ENCODE measurements at places on chromosomes 13 and 19.

DNA sequence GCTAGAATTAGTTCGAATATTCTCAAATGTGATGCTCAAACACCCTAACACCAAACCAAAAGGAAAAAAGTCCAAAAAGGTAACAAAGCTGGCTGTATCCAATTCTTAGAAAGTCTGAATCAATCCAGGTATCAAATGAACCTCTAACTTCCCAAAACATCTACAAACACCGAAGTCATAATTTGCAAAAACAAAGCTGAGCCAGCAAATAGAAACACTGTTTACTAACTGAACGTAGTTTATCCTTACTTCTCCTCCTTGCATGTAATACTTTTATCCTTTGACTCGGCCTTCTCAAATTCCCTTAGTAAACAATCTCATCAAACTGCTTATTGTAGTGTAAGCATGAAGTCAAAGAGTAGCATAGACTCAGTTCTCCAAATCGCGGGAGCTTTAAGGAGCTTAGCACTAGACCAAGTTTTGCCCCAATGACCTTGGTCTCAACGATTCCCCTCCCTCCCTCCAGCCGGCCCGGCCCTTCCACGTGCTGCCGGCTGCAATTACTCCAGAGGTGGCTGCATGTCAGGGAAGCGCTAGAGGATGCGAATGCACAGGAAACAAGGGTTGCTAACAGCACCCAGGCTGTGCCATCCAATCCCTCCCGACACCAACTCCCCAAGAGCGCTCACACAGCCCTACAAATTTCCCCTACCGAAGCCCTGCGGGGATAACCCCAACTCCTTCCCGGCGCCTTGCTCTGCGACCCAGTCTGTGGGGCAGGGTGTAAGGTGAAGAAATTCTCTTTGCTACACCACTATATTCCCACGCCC is 693 bp downstream of the XPO4 start:
- no peak for DNase-seq

- DNase-seq, result peak; percentile 28
These were observed 18.7 kb upstream of the SIAH3 start for GRCh38 chr13:45870232-45870631.

GRCh38 chr19:7636317-7636690 is 606 bp upstream of the STXBP2 start:
- DNase-seq, result no peak

DNA sequence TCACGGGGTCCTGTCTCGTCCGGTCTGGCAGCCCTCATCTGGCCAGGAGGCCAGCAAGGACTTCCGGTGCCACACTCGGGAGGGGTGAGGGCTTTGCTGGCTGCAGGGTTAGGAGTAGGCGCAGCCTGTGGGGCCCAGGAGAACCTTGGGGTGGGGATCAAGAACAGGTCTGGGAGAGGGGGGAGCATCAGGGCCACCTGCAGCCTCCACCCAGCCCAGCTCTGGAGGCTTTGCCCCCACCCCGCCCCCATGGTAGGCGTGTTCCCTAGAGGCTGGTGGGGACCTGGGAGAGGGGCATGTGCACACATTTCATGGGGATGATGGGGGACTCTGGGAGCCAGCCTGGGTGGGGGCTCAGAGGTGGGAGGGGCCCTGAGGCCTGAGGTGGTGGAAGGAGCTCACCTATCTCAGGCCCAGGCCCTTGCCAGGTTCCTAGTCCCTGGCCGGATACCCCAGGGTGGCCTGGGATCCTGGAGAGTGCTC is 23.3 kb downstream of the WTIP start:
- no peak for DNase-seq

DNA sequence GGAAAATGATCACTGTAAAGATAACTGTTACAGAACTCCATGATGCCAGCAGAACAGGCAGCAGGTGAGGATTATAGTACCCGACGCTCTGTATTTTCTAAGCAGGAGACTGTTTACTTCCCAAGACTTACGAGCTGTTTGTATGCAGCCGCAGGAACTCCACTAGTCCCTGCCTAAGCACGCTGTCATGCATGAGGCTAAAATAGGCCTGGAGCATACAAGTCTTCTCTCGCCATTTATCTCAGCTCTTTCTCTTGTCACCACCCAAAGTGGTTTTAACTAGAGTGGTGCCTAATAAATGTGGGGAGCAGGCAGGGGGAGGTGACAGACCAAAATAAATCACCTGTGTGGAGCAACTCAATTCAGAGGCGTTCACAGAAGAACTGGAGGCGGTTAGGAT is 175.8 kb downstream of the TDRD3 start:
- DNase-seq, result no peak

GRCh38 chr13:100666124-100666523 is 8.5 kb downstream of the TMTC4 start:
- DNase-seq, result no peak

DNA sequence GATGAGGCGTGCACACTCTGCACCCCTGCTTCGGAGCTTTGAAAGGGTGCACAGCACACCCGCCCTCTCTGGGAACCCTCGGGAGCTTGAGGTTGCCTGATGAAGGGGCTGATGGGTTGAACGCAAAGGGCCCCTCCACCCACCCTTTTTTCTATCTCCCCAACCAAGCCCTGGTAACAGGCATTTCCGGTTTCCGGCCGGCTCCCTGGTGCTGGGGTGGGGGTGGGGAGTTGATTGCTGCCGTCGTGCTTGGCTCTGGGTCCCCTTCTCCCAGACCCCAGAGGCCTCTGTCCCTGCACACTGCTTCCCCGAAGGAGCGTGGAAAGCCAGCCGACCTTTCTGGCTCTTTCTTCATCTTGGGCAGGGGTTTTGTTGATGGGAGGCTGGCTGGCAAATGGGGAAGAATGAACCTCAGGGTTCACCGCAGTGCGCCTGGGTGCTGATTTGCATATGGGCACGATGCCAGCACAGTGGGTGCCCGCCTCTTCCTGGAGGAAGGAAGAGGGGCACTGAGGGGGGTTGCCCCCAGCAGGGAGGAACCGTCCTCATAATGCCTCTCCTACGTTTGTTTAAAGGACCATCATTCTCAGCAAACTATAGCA is 29.1 kb downstream of the VAV1 start:
- DNase-seq, result peak; percentile 90

GRCh38 chr13:45180713-45181601 is 19.9 kb downstream of the KCTD4 start:
- no peak for DNase-seq

DNA sequence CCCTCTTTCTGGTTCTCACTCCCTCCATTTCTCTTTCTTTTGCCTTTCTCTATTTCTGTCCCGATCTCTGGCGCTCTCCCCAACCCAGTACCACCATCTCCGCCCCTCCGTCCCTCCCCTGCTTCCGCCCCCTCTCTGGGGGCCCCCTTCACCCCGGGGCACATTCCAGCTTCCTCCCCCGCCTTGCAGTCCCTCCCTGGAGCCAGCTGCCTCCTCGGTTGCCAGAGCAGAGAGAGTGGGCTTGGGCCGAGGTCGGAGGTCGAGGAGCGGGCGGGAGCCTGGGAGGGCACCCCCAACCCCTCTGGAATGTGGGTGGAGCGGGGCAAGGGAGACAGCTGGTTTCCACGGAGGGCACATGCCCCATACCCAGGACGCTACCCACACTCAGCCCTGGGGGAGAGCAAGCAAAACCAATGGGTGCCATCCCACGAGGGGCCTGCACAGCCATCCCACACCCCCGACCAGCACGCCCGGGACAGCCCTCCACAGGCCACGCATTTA is 6.5 kb upstream of the CIRBP start:
- DNase-seq, result no peak

DNA sequence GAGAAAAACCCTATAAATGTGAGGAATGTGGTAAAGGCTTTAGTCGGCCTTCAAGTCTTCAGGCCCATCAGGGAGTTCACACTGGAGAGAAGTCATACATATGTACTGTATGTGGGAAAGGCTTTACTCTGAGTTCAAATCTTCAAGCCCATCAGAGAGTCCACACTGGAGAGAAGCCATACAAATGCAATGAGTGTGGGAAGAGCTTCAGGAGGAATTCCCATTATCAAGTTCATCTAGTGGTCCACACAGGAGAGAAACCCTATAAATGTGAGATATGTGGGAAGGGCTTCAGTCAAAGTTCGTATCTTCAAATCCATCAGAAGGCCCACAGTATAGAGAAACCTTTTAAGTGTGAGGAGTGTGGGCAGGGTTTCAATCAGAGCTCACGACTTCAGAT is 11.7 kb downstream of the ZNF226 start:
- no peak for DNase-seq

GRCh38 chr19:4139614-4140236 is 13.7 kb upstream of the CREB3L3 start:
- peak; percentile 93 for DNase-seq

GRCh38 chr13:27026396-27026795 is 145.2 kb downstream of the USP12 start:
- no peak for DNase-seq

GRCh38 chr19:12842511-12842910 is 4.2 kb downstream of the MAST1 start:
- DNase-seq, result no peak

DNA sequence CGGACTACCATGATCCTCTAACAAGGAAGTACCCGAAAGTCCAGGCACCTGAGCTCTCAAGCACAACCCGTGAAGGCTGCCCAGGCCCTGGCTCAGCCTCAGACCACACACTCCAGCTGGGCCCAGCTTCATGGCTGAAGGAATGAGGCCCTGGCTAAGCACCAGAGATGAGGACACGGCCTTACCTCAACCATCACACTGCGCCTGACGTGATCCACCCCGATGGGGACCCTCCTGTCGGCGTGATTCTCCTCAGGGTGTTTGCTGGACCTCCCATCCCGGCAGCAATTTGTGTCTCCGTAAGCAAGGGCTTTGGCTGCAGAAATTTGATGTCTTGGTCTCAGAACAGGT is 56.5 kb downstream of the F2RL3 start:
- no peak for DNase-seq

- no peak for DNase-seq
These were observed 278.4 kb upstream of the DACH1 start for GRCh38 chr13:72145383-72145782.

DNA sequence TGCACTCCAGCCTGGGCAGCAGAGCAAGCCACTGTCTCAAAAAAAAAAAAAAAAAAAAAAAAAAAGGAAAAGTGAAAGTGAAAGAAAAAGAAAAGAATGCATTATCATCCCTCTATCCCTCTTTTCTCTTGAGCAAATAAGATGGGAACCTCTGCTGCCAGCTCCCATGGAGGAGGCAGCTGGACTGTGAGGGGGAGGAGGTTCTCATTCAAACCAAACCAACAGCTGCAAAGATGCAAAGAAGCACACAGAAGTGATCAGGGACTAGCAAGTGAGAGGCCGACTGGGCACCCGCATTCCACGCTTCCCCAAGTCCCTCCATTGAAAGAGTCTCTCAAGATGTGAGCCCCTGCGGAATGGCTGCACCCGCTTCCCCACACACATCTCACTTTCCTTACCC is 63.5 kb downstream of the TSHZ3 start:
- no peak for DNase-seq

DNA sequence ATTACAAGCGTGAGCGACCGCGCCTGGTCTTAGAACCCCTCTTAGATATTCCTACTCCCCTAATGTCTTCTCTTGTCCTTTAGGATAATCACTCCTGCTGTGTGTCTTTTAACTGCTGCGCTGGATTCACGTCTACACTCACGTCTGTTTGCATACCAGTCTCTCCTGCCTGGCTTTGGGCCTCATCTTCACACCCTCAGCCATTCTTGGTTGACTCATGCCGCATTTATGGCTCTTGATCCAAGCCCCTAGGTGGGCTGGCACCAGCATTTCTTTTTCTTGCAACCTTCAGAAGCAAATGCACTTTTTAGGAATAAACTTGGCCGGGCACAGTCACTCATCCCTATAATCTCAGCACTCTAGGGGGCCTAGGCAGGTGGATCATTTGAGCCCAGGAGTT is 22.7 kb downstream of the MYO9B start:
- DNase-seq, result no peak

GRCh38 chr13:95381212-95381527 is 79.9 kb upstream of the ABCC4 start:
- DNase-seq, result no peak

- DNase-seq, result peak; percentile 88
These were observed 138.9 kb upstream of the RFC3 start for GRCh38 chr13:33678906-33679657.

DNA sequence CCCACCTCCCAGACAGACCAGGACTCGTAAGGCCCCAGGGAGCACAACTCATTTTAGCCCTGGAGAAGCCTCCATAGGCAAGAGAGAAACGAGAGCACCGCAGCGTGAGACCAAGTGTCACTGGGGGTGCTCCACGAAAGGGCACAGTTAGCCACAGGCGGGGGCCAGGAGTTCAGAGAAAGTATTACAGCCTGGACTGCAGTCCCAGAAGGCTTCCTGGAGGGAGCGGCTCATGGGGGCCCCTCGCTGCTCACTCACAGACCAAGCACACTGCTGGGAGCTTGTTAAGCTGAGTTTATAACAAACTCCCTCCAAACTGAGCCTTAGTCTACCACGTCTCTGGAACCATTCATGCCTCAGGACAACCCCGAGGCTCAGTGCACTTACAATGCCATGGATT is 16.5 kb downstream of the ANKRD27 start:
- DNase-seq, result no peak
